ENCODE measurements at places on chromosomes 4 and X. TPM values are rescaled to one million over a fixed set of nuclear protein-coding genes. Genes with fewer than 3 reads are reported as not detected.

Gene COL4A6
- total RNA-seq, result 0.09 TPM

DNA sequence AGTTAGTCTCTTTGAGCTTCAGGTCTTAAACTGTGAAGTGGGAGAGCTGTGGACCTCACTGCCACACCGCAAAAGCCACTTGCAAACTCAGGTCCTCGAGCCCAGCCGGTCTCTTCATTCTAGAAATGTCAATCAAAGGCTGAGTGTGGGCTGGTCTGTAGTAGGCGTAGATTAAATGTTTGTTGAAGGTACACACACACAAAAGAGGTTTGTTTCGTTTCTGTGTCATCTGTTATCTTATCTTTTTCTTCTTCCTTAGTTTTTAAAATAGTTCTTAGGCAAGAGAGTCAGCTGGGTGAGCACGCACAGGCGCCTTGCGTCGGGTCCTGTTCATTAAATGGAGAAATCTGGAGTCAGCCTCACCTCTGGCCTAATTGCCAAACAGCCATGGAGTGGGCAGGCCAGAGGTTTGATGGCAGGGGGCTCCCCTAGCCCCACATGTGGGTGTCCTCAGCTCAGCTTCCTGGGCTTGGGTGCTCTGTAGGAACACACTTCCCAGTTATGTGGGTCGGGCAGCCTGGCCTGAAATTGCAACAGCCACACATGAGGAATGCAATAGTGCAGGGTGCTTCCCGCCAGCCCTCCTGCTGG is 836 bp upstream of the PSAPL1 start:
- no peak for DNase-seq

DNA sequence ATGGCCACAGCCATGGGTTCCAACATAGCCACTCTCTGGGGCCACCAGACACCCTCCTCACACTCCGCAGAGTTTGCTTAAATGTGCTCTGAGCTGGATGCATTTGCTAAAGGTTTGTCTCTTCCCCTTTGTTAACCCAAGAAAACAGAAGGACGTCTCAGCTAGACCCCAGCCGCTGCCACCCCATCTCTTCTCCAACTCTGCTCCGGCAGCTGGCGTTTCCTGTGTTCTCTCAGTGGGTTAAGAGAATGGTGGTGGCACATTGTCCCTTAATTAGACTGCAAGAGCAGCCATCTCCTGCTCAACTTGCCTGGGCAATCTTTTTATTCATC is 43.7 kb upstream of the FAM9C start:
- DNase-seq, result no peak

- DNase-seq, result no peak
These were observed 36.4 kb upstream of the MAN2B2 start for GRCh38 chr4:6538575-6538974.

DNA sequence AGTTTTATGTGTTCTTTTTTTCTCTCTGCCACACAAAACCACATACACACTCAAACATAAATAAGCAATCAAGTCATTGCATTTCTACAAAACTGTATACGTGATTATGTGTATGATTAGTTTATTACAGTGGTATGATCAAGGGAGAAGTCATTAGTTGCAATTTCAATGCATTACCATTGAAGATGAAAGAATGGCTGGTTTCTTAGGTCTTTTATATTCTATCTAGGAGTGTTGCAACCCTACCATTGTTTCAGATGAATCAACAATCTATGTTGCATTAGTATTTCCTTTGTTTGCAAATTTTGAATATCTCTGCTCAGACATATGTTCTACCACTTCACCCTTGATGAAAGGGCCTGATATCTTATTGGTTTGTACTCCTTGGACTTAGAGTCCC is 6.8 kb downstream of the ANXA3 start:
- DNase-seq, result no peak

Gene FRMD7
- total RNA-seq, result 0.08 TPM

Measured in liver (tissue), 10 donors.